Astrocyte of the spinal cord (primary cell): ENCODE measurements at places on chromosomes 6 and 20.

- DNase-seq = no peak
Observed at GRCh38 chr6:90478278-90478677, 108.6 kb downstream of the MAP3K7 start.

DNA sequence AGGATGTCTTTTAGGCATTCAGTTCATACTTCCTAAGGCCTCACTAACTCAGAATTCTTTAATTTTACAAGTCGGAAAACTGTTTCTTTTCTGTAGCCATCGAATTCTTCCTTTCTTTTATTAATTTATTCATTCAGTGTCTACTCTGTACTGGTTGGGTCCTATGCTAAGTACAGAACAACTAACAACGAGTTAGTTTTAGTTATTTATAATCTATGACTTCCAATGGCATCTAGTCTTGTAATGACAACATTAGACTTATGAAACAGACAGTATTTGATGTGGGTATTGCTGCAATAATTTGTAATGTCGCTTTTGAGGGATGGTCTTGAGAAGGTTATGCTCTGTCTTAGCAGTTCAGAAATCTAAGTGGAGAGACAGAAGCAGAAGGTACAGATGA is 55.3 kb upstream of the TINAG start:
- DNase-seq = no peak

- no peak for DNase-seq
Observed at GRCh38 chr20:57162362-57162652, 104.1 kb downstream of the BMP7 start.

- no peak for DNase-seq
Observed at GRCh38 chr6:166439366-166440091, 56.8 kb upstream of the MPC1 start.

GRCh38 chr6:160030103-160030502 is 61.2 kb downstream of the IGF2R start:
- DNase-seq = peak; percentile 97
